Activated T-cell treated with anti-CD3 and anti-CD28 coated beads, Interleukin-2, amount 50 U/mL, for 4 hours (primary cell): ENCODE measurements at places on chromosomes 13 and 19. TPM values are rescaled to one million over a fixed set of nuclear protein-coding genes. Genes with fewer than 3 reads are reported as not detected.

SEMA6B gene
- 0.18 TPM for total RNA-seq

SYT3 gene
- total RNA-seq = 0.66 TPM

PLK5 gene
- total RNA-seq = not detected

ZNF878 gene
- total RNA-seq = 0.13 TPM

CDX2 gene
- 0.11 TPM for total RNA-seq

LILRA1 gene
- not detected for total RNA-seq

EDNRB gene
- 0.10 TPM for total RNA-seq

NUDT15 gene
- 21.9 TPM for total RNA-seq

DCUN1D2 gene
- 11.1 TPM for total RNA-seq

DNA sequence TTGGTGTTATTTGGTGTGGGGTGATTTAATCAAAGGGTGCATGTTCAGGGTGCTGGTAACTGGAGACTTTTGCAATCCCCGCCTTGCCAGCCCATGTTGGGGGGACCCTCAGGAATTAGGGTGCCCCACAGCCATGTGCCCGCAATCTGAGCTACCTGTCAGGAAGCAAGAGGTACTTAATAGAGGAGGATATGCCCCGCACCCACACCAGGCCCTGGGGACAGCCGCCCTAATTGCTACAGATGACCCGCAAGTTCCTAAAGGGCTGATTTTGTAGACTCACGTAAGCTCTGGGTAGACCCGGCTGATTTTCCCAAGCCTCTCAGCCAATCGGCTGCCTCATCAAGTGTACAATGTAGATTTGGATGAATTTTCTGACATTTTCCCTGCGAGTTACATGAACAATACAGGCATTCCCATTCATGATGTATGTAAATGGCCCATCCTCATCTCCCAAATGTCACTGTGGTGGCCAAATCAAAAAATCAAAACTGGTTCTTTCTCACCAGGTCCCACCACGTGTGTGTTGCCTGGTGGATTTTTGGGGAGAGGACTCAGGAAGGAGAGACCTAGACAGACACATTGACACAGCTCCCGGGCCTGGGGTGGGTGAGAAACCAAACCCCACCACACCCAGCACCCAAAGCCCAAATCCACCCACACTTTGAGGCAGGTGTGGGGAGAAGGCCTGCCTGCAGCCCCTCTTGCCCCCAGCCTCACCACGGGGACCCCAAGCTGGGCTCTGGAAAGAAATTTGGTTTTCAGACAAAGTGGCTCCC is 119.2 kb upstream of the SPACA7 start:
- DNase-seq = no peak

DNA sequence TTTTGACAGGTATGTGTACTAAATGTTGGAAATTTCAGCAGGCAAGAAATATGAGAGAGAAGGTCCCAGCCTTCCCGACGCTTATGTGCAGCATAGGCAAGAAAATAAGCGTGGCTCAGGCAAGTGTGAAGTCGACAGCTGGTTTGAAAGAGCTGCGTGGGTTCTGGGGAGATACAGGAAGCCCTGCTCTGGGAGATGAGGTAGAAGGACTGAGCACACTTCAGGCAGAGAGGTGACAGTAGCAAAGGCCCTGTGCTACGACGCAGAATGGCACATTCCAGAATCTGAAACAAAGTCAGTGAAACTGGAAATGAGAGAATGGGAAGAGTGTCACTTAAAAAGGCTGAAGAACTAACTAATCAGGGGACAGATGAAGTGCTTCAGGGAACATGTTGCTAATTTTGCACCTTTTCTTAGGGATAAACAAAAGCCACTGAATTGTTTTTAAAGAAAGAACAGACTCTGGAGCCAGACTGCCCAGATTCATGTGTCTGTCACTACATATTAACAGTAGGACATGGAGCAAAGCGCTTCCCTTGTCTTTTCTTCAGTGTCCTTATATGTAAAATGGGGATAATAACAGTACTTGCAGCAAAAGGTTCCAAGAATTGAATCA is 160.1 kb downstream of the SPRY2 start:
- DNase-seq = no peak

DNA sequence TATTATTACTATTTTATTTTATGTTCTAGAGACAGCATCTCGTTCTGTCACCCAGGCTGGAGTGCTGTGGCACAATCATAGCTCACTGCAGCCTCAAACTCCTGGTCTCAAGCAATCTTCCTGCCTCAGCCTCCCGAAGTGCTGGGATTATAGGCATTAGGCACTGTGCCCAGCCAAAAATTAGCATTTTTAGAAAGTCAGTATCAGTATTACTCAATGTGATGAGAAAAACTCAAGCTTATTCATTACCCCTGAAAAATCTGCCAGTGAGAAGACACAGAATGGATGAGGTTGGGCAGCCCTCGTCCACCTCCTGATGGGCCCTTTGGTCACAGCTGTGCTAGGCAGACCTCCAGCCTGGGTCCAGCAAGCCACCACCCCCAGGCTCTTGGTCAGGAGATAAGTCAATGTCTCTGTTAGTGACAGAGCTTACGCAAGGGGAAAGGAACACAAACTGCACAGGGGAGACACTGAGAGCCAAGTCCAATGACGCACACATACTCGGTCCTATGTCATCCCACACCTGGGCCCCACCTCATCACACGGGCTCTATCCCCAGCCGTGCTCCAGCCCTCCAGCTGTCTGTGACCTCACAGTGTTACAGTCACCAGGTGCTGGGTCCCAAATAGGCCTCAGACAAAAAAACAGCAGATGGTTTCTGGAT is 19.8 kb downstream of the PEPD start:
- DNase-seq = no peak

- DNase-seq = no peak
Observed at GRCh38 chr13:28744656-28745055, 25.9 kb upstream of the SLC46A3 start.

DNA sequence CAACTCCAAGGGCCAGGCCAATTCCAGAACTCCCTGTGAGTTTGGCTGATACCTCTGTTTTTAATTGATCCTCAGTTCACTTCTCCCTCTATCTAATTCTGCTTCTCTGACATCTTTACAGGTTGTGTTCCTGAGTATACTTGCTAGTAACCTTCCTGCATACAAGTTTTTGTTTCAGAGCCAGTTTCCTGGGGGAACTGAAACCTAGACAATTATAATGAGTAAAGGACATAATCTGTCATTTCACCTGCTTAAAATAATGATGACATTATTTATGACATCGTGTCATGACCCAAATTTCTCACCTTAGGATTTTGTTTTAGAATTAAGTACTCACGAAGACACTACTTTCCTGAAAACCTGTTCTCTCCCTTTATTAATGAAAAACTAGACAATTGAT is 12.5 kb upstream of the MYCBP2 start:
- no peak for DNase-seq

- no peak for DNase-seq
Observed at GRCh38 chr13:60893801-60894200, 496.8 kb downstream of the TDRD3 start.

GRCh38 chr19:33905473-33905936 is 108.8 kb downstream of the KCTD15 start:
- DNase-seq = no peak

DNA sequence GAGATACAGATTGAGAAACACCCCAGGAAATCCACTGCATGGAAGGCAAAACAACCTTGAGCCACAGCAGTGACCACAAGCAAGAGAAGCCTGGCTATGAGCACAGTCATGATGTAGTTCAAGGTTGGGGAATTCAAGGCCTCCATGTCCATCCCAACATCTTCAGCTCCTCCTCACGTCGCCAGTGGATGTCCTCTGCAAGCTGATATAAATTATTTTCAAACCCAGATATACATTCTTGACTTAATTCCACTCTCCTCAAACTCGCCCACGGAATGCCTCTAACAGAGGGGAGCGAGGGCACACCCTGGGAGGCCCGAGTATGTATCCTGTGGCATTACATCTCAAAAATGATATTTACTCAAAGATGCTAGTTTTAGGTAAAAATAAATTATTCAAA is 105.5 kb downstream of the SHISA2 start:
- DNase-seq = no peak

- DNase-seq = no peak
Observed at GRCh38 chr13:111570911-111571310, 250.5 kb downstream of the TEX29 start.

GRCh38 chr13:104065328-104065727 is 999.1 kb upstream of the SLC10A2 start:
- DNase-seq = no peak

DNA sequence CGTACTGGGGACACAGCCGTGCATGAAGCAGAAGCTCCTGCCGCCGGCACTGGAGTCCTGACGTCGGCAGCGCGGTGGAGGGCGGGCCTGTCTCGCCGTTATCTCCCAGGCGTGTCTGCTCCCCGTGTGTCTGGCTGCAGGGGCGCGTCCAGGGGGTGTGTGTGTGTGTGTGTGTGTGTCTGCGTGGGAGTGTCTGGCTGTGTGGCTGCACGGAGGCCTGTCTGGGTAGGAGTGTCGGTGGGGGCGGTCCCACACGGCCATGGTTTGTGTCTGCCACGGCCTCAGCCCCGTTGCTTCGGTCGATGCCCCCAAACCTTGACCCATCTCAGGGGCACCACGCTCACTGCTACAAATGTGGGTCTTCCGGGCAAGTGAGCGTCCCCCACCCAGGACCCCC is 18.3 kb downstream of the ARID3A start:
- DNase-seq = no peak

GRCh38 chr19:58351558-58351878 is 1.8 kb downstream of the A1BG start:
- no peak for DNase-seq

- DNase-seq = no peak
Observed at GRCh38 chr13:38951525-38952313, 38.9 kb downstream of the STOML3 start.

GRCh38 chr13:40940841-40941240 is 78.3 kb downstream of the ELF1 start:
- no peak for DNase-seq

- DNase-seq = no peak
Observed at GRCh38 chr19:19209372-19209771, 2.4 kb upstream of the NCAN start.

GRCh38 chr19:33302974-33303790 is 848 bp upstream of the CEBPA start:
- no peak for DNase-seq

- no peak for DNase-seq
Observed at GRCh38 chr19:3084943-3085342, 9.2 kb upstream of the GNA11 start.

GRCh38 chr13:100443998-100444328 is 144.6 kb downstream of the GGACT start:
- DNase-seq = no peak

DNA sequence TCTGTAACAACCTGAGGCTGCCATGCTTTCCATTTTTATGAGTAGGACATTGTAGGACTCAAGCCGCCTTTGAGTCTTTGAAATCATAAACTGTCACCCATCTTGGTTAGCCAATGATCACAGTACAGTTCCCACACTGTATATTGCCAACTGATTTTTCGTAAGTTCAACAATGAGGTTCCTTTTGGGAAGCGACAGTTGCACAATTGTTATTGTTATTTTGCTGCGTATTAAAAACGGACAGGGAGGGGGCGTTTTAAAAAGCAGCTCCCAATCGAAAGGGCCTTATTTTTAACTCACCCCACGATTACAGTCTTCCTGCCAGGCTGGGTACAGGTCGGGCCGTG is 601 bp downstream of the SLC46A3 start:
- DNase-seq = no peak

GRCh38 chr19:36051637-36052036 is 2.4 kb downstream of the THAP8 start:
- no peak for DNase-seq

DNA sequence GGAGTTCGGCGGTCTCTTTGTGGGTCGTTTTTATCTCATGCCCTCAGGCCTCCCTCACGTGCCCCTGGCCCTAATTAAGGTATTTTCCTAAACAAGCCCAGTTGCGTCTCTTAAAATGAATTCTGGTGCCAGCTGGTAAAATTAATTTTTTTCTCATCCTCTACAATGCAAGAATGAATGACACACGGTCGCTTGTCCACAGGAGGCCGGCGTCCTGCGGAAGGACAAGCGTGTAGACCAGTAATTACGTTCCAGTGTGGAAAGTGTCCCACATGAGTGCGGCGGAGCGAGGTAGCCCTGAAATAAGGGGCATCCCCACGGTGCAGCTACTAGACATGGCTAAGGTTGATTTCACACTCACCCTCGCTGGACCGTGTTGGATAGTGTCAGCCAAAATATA is 34.5 kb upstream of the NDUFS7 start:
- no peak for DNase-seq

GRCh38 chr13:76214001-76214400 is 577.9 kb downstream of the LMO7 start:
- DNase-seq = no peak

DNA sequence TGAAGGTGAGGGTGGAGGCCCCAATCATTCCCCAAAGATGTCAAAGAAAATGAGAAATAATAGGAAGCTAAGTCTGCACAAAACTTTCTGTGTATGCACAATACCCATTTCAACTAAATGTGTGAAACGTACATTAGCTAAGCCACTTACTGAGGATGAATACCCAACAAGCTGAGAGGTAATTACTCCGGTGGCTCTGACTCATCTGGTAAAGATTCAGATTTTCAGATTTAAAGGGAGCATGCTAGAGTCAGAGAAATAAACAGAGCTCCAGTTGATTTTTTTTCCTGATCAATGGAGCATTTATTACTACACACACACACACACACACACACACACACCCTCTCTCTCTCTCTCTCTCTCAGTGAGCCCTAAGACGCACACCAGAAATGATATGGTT is 194.8 kb upstream of the ARGLU1 start:
- no peak for DNase-seq

- no peak for DNase-seq
Observed at GRCh38 chr13:51734786-51735185, 69.2 kb downstream of the DHRS12 start.

GRCh38 chr13:19587635-19588300 is 26.4 kb upstream of the TPTE2 start:
- no peak for DNase-seq

DNA sequence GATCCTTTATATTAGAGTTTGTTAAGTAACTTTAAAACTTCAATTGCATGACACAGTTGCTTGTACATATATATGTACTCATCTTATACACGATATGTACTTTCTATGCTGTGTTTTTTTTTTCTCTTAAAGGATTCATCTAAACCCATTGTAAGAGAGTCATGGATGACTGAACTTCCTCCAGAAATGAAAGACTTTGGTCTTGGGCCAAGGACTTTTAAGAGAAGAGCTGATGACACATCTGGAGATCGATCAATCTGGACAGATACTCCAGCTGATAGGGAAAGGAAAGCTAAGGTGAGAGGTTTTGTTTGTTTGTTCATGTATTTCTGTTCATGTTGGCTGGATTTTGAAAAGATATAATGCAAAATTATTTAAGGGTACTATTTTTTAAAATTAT is 26.0 kb downstream of the GPALPP1 start:
- no peak for DNase-seq
